Hematopoietic multipotent progenitor cell treated with erythropoietin and hydrocortisone succinate and interleukin-3 and kit ligand, for 15 days (in vitro differentiated cells): ENCODE measurements at places on chromosomes 2 and 18.

GRCh38 chr18:12640881-12641200, 17.1 kb downstream of the SPIRE1 start:
- DNase-seq = no peak

- DNase-seq = peak; percentile 41
Observed at GRCh38 chr2:226977775-226978190, 141.9 kb downstream of the RHBDD1 start.

GRCh38 chr2:161199912-161200701, 39.9 kb downstream of the TANK start:
- DNase-seq = peak; percentile 15

- DNase-seq = no peak
Observed at GRCh38 chr18:6963452-6964097, 154.0 kb downstream of the LAMA1 start.

- no peak for DNase-seq
Observed at GRCh38 chr2:12722447-12723316, 5.9 kb downstream of the TRIB2 start.

DNA sequence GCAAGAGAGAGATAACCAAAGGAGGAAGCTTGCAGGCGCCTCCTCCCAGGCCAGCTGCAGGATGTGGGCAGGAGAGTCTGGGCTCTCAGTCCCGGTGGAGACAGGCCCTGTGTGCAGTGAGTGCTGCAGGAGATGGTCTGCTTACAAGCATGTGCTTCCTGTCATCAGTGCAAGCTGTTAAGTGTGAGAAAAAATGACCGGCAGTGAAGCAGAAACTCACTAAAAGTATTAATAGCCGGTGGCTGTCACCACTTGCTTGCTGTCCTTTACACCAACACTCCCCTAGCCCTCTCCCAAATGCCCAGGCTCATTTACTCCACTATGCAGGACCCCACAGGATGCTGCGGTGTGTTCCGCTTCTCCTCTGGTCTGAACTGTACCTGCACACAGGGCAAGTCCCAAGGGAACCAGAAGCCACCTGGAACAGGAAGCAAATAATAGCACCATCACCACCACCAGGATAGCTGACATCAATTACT, 435.6 kb upstream of the HS6ST1 start:
- no peak for DNase-seq

GRCh38 chr2:84900971-84901370, 4.5 kb upstream of the TMSB10 start:
- no peak for DNase-seq

GRCh38 chr2:18301421-18302139, 258.9 kb downstream of the RDH14 start:
- no peak for DNase-seq

DNA sequence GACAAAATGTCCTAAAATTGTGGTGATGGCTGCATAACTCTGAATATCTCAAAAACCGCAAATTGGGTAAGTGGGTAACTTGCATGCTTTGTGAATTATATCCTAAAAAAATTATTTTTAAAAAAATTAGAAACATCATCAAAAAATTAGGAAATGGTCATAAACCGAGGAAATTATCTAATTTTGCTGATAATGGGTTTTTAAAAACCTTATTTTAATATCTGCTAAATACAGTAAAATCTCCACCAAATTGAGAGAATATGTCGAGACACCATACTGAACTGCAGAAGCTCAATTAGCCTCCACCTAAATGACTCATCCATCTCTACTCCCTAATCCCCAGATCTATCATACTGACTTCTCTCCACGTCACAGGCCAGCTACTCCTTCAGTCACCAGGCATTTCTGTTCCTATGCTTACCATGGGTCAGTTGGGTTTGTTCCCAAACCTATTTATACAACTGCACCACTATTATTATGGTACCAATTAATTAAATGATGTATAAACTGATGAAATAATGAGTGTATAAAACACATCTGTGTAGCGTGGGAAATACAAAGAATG, 36.1 kb downstream of the SPIRE1 start:
- DNase-seq = no peak

GRCh38 chr2:11582862-11583752, 49.3 kb downstream of the GREB1 start:
- DNase-seq = peak; percentile 50

GRCh38 chr2:218020281-218020680, 17.5 kb upstream of the TNS1 start:
- DNase-seq = no peak

DNA sequence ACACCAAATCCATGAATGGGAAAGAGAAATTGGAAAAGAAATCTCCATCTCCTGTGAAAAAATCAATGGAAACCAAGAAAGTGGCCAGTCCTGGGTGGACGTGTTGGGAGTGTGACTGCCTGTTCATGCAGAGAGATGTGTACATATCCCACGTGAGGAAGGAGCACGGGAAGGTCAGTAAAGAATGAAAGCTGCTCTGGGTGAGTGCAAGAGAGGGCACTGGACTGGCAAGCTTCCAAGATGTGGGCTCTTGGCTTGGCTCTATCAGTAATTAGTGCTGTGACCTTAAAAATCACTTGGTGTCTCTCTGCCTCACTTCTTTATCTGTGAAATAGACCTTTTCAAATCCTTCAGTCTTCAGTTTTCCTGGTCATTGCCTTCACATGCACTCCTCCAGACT, 89.0 kb downstream of the ZNF532 start:
- no peak for DNase-seq

GRCh38 chr2:7744827-7745226, 827.6 kb downstream of the RNF144A start:
- no peak for DNase-seq

DNA sequence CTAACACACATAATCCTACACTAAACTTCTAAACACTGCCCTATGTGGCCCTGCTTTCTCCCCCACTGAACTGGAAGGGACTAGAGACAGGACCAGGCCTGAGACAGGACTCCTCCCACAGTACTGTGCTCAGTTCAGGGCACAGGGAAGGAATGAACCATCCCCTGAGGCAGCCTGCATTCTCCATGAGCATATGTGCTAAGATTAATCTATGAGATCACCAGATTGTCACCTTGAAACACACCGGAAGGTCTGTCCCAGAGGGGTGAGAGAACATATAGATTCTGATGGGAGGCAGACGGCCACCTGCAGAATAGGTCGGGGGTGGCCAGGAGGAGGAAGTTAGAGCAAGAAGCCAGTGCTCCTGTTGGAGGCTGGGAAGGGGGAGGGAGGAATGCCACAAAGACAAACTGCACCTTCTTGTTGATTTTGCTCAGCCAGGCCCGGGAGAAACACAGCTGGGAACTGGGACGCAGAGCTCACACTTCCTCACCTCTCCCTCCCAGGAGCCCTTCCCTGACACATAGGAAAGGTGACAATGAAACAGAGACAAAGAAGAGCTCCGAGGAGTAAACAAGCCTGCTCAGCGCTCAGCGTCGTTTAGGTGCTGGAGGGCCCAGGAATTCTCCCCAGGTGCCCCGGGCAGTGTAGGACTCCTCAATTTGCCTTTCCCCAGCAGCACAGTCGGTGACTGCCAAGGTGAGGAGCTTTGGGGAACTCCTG, 52.1 kb downstream of the ZBTB7C start:
- DNase-seq = no peak

GRCh38 chr2:168976034-168976654, 55.0 kb downstream of the ABCB11 start:
- DNase-seq = peak; percentile 44

GRCh38 chr2:191151331-191151730, 537 bp upstream of the STAT4 start:
- DNase-seq = no peak

GRCh38 chr2:241469746-241470145, 38.6 kb downstream of the STK25 start:
- no peak for DNase-seq

GRCh38 chr2:23268467-23269263, 116.3 kb upstream of the KLHL29 start:
- no peak for DNase-seq

- no peak for DNase-seq
Observed at GRCh38 chr2:215419769-215420470, 15.9 kb downstream of the FN1 start.

GRCh38 chr2:10137053-10137843, 14.7 kb downstream of the RRM2 start:
- DNase-seq = no peak

DNA sequence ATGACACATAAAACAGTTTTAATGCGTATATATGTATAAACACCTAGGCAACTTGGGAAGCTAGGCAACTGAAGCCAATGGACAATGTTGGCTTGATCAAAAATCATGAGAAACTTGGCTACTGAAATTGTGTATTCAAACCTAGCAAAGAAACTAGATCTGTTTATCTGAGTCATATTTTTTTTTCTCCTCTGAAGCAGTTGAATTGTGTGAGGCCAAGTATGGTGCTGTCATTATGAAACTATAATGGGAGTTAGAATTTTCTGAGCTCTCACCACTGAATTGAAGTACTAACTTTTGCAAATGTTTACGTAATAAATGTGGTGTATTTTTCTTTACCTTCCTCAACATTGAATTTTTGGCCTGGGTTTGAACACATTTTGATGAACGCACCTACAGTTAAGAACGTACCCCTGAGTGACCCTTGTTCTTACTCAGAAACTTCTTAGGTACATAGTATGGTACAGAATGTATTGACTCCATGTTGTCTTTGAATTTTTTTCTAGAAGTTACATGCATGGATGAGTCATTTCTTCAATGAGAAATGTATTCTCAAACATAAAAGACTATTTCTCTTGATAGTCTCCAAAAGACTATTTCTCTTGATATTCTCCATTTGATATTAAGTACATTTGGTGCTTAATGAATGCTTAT, 23.8 kb downstream of the CD28 start:
- DNase-seq = no peak

- peak; percentile 6 for DNase-seq
Observed at GRCh38 chr2:20190876-20191713, 33.8 kb downstream of the SDC1 start.

GRCh38 chr2:127422559-127423477, 4.6 kb downstream of the PROC start:
- DNase-seq = no peak

DNA sequence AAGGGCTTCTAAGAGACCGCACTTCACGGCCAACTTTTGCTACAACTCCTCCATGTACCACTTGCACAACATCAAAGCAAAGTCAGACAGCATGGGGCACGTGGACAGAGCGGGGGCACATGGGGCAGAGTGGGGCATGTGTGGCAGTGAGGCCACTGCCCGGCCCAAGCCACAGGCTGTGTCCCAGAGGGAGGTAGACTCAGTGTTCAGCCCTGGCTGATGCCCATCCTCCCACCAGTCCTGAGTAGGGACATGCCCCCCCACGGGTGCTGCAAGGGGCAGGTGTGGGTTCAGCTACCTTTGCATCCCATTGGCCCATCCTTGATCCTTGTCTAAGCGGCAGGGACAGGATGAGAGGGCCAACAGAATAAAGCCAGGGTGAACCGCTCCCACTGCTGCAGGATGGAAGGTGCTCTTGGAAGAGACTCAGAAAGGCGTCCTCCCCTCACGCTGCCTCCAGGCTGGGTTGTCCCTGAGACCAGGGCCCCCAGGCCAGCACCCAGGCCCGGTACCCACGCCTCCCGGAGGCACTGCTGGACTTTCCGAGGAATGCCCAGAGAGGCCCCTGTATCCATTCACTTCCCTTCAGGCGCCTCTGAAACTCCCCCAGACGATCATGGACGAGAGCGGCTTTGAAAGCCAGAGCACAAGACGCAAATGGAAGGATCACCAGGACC, 218.2 kb downstream of the NDUFA10 start:
- DNase-seq = no peak

- no peak for DNase-seq
Observed at GRCh38 chr2:186309901-186310300, 176.2 kb upstream of the ZC3H15 start.

DNA sequence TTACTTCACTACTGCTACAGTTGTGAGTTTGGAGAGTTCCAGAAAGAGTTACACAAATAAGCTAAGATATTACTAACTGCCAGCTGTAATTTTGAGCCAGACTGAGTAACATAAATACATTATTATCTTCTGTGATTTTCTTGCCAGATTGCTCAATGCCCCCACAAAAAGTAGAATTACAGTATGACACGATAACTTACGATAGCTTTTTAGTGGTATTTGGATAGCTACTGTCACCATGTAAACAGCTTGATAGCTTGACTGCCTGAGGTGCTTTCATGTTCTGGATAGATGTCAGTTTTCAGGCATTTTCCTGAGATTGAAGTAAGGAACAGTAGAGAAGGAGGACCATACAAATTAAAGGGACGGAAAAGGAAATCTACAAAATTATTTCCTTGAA, 533.3 kb downstream of the SOCS6 start:
- DNase-seq = no peak

DNA sequence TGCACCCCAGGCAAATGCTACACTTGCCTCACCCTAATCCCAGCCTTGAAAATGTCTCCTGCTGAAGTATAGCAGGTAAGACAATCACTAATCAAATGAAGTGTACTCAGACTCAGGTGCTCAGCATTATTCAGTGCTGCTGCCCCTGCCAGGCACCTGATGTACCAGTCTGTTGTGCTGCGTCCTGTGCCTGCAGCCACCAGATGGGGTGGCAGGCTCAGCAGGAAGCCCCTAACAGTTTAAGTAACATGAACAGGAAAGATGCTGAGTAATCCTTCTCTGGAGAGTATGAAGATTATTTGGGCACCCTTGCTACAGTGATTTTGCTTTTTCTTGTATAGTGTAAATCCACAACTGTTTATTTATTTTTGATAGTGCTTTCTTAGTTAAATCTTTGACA, 69.1 kb downstream of the TACR1 start:
- no peak for DNase-seq

DNA sequence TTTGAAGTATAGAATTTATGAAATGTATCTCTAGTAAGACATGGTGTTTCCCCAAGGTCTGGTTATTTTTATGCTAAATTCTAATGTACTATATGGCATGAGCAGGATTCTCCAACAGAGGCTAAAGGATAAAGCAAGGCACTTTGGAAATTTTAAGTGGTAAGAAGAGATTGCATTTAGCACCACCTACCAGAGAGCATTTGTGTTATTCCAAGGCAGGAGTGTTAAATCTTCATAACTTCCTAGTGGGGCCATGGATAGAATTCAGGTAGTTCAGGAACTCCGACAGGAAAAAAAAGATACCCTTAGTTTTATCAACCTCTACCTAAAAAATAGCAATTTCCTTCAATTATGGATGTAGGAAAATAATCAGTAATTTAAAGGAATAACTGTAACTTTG, 497.4 kb upstream of the CRIM1 start:
- no peak for DNase-seq

GRCh38 chr2:95707837-95708236, 116.0 kb downstream of the TRIM43 start:
- no peak for DNase-seq

GRCh38 chr2:95043300-95044093, 18.0 kb downstream of the MAL start:
- no peak for DNase-seq

- DNase-seq = no peak
Observed at GRCh38 chr2:12931186-12931844, 214.6 kb downstream of the TRIB2 start.
